Activated CD4-positive, alpha-beta memory T cell treated with anti-CD3 and anti-CD28 coated beads for 36 hours (primary cell): ENCODE measurements at places on chromosomes 2 and 18.

- DNase-seq = no peak
- peaks cover 5% of the 10 kb centered on the region for H3K27me3 ChIP-seq
Measured at GRCh38 chr2:208042450-208042849, 17.1 kb upstream of the PLEKHM3 start.

DNA sequence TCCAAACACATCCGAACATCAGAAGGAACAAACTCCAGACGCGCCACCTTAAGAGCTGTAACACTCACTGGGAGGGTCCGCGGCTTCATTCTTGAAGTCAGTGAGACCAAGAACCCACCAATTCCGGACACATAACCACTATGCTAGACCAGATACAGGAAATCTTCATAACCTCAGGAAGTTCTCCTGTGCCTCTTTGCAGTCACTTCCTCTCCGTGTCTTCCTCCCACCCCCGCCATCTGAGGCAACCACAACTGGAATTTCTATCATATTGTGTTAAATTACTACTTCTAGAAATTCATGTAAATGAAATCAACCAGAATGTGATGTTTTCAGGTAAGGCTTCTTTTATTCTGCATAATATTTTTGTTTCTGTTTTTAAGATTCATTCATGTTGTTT lies 631.0 kb upstream of the NXPH2 start:
- H3K4me1 ChIP-seq = no peaks in the 10 kb centered on the region
- no peak for DNase-seq
- H3K27ac ChIP-seq = no peak overlapping the region

GRCh38 chr2:127679680-127680361 lies 4.5 kb upstream of the LIMS2 start:
- no peak overlapping the region for H3K4me3 ChIP-seq
- H3K4me1 ChIP-seq = no peaks in the 10 kb centered on the region
- H3K36me3 ChIP-seq = no peaks in the 10 kb centered on the region
- no peak overlapping the region for H3K27ac ChIP-seq

DNA sequence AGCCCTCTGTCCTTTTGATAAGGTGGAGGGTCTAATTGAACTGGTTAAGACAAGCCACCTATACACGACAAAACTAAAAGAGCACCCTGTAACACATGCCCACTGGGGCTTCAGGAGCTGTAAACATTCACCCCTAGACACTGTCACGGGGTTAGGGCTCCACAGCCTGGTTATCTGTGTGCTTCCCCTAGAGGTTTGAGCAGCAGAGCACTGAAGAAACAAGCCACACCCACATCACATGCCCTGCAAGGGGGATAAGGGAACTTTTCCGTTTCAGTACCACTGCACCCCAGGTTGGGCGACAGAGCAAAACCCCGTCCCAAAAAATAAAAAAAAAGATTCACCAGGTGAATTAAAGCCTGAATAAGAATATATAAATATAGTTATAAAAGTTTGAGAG lies 913.7 kb upstream of the ACVR2A start:
- H3K4me3 ChIP-seq = no peak overlapping the region
- no peak overlapping the region for H3K27ac ChIP-seq
- no peaks in the 10 kb centered on the region for H3K4me1 ChIP-seq
- no peaks in the 10 kb centered on the region for H3K36me3 ChIP-seq
- DNase-seq = no peak

DNA sequence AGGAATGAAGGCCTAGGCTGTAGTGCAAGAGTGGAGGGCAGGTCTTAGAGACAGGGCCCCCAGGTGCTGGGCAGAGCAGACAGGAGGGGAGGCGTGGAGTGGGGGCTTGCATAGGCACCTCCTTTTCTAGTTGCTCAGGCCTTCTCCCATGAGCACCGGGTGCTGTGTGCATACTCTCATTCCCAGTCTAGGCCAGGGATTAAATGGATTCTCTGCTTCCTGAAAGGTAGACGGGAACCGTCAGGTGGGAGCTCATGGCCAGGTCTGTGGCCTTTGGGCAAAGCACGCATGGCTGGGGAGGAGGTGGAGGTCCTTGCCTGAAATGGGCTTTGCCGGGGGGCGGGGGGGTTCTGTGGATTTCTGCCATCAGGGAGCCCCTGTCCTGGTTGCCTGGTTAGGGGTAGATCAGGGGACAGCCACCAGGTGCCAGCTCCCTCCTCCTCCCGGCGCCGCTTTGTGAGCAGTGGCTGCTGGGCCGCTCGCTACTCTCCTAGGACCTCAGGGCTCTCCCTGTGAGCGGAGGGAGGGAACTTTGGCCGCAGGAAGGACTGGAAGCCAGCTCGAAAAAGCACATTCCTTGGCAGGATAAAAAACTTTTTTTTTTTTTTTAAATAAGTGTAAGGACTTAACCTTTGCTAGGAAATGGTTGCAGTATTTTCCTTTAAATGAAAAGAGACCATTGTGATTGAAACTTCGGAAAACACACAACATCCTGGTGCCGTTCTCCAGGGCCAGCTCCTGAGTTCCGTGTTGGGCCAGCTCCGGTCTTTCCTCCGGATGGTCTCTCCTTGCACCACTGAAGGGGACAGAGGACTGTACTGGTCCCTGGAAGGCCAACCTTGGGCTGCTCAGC lies 82.8 kb upstream of the HAAO start:
- H3K27ac ChIP-seq = no peak overlapping the region
- no peaks in the 10 kb centered on the region for H3K36me3 ChIP-seq
- no peaks in the 10 kb centered on the region for H3K27me3 ChIP-seq
- peaks cover 19% of the 10 kb centered on the region for H3K4me1 ChIP-seq

DNA sequence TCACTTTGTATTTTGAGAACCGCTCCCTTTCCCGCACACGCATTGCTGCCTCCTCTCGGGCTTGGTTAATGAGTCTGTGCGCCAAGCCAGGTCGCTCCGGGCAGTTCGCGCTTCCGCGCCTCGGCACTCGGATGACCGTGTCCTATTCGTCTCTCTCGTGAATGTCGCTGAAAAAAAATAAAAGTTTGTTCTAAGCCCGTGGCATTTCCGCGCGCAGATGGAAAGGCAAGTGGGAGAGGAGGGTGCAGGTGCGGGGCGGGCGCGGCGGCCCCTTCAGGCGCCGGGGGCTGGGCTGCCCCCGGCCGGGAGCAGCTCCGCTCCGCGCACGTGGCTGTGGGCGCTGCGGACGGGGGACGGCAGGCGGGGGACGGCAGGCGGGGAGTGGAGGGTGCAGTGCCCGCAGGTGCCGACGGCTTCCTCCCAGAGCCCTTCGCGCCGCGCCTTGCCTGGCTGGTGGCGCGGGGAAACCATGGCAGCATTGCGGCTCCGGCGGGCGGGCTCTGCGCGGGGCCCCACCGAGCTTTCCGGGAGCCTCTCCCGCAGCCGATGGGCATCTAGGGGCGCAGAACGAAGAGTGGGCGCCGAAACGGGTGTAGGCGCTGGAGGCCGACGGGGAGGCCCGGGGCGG lies 159.6 kb upstream of the SIX2 start:
- no peaks in the 10 kb centered on the region for H3K36me3 ChIP-seq
- no peak for DNase-seq
- H3K4me3 ChIP-seq = peak overlapping the region; percentile 36
- no peak overlapping the region for H3K27ac ChIP-seq
- peaks cover 54% of the 10 kb centered on the region for H3K27me3 ChIP-seq
- H3K4me1 ChIP-seq = peaks cover 4% of the 10 kb centered on the region

DNA sequence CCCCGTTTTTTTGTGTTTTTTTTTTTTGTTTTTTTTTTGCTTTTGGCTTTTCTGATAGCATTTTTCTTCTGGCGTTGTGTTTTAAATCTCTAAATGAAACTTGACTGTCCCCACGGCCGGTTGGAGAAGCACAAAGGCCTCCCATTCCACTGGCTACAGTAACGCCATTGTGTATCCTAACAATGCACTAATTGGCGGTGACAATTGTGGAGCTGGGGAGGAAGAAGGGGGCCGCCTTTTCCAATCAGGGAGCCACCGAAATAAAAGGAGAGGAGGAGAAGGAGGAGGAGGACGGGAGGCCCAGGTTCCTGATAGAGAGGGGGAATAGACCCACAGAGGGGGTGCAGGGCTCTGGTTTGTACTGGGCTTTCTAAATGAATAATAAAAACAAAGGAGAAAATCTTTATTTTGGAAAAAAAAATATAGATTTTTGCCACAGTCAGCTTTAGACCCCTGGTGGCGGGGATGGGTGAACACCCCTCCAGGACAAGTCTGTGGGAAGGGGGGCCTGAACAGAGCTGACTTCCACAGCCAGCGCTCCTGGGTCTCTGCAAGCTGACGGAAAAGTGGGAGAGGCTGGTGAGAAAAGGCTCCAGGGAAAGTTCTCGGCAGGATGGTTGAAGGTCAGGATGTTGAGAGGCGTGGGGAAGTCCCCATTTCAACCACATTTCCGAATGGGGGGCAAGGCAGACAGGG lies 43.7 kb upstream of the FZD5 start:
- DNase-seq = no peak
- peaks cover 7% of the 10 kb centered on the region for H3K27me3 ChIP-seq

DNA sequence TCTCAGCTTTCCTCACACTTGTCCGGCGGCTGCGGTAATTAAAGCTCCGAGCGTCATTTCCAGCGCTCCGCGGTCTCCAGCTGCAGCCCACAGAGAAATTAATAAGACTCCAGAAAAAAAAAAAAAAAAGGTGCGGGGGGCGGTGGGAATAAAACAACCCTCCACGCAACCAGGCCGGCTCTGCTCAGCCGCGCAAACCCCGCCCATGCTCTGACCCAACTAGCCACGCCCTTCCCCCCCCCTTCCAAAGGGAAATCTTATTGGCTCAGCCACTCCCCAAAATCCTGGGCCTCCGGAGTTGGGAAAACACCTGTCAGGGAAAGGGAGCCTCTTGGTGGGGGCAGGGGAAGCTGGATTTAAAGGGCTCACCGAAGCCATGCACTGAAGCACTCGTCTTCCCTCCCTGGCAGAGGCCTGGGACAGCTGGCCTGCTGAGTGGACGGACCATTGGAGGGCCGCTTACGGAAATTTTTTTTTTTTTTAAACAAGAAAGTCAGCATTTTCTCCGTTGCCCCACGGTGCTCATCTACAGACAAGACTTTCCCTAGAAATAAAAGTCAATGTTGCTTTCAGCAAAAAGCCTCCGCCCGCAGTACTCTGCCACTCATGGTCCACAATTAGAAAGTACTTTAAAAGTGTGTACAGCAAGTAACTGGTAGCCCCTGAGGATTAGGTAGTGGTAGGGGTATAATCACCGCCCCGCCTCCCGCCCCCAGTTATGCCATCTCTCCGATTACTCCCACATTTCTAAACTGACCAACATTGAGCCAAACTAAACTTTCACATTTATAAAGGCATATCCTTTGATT lies 674 bp upstream of the ERBB4 start:
- H3K27me3 ChIP-seq = peaks cover 40% of the 10 kb centered on the region
- no peak overlapping the region for H3K27ac ChIP-seq
- H3K4me1 ChIP-seq = peaks cover 18% of the 10 kb centered on the region
- no peaks in the 10 kb centered on the region for H3K36me3 ChIP-seq
- DNase-seq = no peak
- peak overlapping the region; percentile 32 for H3K4me3 ChIP-seq

GRCh38 chr2:144986691-144987090 lies 466.8 kb upstream of the ZEB2 start:
- H3K4me3 ChIP-seq = no peak overlapping the region
- peaks cover 2% of the 10 kb centered on the region for H3K27me3 ChIP-seq
- H3K4me1 ChIP-seq = no peaks in the 10 kb centered on the region
- no peak overlapping the region for H3K27ac ChIP-seq

DNA sequence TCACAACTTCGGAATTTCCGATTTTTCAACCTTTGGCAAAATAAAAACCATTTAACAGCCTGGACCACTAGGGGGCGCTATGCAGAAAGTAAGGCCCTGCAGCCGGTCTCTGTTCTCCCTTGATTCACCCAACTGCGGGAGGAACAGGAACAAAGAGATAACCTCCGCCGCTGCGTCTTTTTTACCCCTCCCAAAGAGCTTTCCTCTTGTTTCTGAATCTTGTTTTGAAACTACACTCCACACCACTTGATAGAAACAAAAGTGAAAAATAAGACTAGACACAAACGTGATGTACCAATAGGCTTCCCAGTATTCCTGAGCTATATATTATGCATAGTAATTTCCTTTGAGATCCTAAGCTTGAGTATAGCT lies 231.2 kb downstream of the MYO3B start:
- DNase-seq = peak; percentile 80
- H3K27ac ChIP-seq = no peak overlapping the region
- peaks cover 20% of the 10 kb centered on the region for H3K27me3 ChIP-seq
- H3K36me3 ChIP-seq = no peaks in the 10 kb centered on the region

DNA sequence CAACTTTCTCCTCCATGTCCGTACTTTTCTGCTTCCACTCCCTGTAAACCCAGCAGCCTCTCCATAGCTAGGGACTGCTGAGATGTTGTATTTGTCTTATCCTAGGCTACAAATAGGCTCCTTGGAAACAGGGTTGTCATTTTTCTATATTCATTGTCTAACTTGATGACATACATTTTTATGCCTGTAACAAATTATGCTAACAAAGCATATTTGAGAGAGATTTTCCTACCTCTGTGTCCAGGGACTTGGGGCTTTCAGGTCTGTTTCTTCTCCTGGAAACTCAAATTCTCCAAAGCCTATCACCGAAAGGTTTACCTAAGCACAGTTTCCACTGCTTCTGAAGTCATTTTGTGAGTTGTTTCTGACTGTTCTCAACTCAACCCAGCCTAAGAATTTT lies 102.7 kb downstream of the UBE2E3 start:
- H3K27me3 ChIP-seq = no peaks in the 10 kb centered on the region
- no peak overlapping the region for H3K27ac ChIP-seq
- H3K4me1 ChIP-seq = no peaks in the 10 kb centered on the region
- no peak for DNase-seq

GRCh38 chr2:110752871-110753270 lies 20.5 kb downstream of the ACOXL start:
- DNase-seq = no peak
- H3K27ac ChIP-seq = no peak overlapping the region
- peaks cover 15% of the 10 kb centered on the region for H3K4me1 ChIP-seq
- no peaks in the 10 kb centered on the region for H3K36me3 ChIP-seq

DNA sequence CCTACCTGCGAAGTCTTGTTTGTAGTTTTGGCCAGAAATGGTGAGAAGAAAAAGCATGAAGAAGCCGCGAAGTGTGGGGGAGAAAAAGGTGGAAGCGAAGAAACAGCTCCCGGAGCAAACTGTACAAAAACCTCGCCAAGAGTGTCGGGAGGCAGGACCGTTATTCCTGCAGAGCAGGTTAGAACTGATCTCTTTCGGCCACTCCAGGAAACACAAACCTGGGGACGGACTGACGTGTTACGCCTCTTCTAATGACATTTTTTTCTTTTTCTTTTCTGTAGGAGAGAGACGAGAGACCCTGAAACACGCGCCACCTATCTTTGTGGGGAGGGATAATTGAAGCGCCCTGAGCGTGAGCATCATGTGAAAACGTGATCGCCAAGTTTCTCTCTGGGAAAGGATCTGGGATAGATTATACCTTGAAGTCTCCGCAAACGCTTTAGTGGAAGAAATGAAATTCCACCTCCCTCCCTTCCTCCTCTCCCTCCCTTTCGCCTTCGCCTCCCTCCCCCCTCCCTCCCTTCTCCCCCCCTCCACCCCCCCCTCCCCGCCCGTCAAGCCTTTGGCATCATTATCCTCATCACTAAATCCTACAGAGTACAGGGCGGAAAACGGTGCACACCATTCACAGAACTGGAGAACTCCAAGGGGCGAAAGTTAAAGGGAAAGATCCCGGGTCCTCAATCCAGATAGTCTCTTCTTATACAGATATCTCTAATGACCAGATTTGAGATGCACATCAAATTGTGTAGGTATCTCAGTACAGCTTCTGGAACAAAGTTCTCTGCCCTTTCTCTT lies at the start of gene ZEB2:
ZEB2 (minus strand) TSS at position 186 of the 798 bp plus-strand sequence. CDS start 2,769 bp downstream, outside the sequence.
- H3K36me3 ChIP-seq = peaks cover 2% of the 10 kb centered on the region
- H3K27ac ChIP-seq = no peak within 1 kb of the TSS
- DNase-seq = peak; percentile 56
- H3K4me3 ChIP-seq = no peak within 1 kb of the TSS

- H3K27ac ChIP-seq = no peak overlapping the region
- H3K27me3 ChIP-seq = no peaks in the 10 kb centered on the region
- no peaks in the 10 kb centered on the region for H3K4me1 ChIP-seq
- no peak overlapping the region for H3K4me3 ChIP-seq
- no peak for DNase-seq
Measured at GRCh38 chr2:61151436-61151835, 10.6 kb upstream of the C2orf74 start.
